ENCODE measurements at places on chromosomes 3 and 15.

GRCh38 chr15:48273049-48273448 lies 58.2 kb upstream of the DUT start:
- no peak for DNase-seq

GRCh38 chr3:45333549-45333948 lies 54.8 kb upstream of the LARS2 start:
- no peak for DNase-seq

- peak; percentile 39 for DNase-seq
These were observed 847.6 kb upstream of the ALCAM start for GRCh38 chr3:104519068-104519467.

DNA sequence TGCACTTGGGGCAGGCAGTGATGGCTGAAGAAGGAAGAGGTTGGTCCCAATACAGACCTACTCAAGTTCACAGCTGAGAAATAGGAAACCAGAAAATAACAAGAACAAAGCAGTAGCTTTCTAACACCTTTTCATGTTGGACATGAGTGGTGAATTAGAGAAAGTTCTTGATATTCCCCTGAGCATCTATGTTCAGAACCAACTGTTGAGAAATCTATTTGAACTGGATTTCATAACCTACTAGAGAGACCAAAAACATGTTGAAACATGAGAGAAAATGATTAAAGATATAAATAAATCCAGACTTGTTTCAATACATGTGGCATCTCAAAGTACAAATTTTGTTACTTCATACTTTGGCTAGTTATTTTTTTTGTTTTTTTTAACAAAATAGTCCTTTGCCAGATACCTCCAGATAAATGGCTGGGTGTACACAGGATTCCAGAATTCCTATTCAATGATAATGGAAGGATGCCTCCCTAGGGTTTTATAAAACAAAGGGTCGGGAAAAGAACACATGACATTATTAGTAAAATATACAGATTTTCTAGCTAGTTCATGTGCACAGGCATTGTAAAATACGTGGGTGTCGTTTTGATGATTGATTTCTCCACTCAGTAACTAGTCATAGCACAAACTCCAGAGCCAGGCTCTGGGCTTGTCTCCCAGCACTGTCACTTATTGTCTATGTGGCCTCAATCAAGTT lies 34.4 kb upstream of the TNFSF10 start:
- no peak for DNase-seq

DNA sequence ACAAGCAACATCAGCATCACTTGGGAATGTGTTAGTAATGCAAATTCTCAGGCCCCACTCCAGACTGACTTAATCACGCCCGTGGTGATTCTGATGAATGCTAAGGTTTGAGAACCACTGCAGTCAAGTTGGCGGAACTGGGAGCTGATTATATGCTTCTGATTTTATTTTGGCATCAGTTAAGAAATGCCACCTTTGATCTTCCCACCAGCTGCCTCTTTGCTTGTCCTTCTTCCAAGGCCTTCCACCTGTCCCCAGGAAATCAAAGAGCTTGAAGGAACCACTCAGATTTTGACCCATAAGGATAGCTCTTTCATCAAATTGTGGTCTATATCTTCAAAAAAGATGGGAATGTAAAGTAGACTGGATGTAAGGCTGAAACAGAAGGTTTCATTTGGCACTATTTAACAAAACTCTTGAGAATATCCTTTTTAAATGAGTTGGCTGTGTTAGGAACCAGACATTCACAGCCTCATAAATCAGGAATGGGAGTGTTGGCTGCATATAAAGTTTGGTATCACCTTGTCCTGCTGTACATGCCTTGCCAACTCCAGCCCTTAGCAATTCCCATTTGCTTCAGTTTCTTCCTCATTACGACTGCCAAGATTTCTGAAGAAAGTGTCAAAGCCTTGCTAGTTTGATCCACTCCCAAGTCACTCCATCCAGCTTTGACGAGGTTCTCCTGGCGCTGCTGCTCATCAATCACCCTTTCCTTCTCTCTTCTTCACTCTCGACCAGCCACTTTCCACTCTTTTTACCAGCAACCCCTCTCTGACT lies 125.8 kb upstream of the NPHP3 start:
- no peak for DNase-seq

DNA sequence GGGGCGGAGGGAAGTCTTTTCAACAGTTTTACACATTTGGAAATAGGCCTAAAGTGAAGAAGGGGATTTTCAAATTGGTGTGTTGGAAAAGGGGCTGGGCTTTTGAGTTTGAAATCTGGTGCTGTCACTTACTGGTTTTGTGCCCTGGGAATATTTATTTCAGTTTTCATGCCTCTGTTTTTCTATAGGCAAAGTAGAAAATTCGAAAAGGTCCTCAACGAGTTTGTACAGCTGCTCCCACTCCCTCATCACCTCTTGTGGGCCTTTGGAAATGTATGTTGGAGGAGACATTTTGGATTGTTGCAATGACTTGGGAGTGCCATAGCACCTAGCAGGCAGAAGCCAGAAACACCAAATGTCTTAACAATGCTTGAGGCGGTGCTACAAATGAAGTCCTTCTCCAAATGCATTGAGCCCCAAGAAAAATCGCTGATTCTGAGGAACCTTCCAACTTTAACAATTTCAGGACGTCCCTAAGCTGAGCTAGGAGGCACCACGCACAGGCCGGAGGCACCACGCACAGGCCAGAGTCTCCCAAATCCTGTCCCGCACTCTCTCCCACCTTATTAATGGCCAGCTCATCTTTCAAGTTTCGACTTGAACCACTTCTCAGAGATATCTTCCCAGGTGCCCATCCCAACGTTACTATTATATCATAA lies 639 bp upstream of the POLR2M start:
- DNase-seq: no peak

DNA sequence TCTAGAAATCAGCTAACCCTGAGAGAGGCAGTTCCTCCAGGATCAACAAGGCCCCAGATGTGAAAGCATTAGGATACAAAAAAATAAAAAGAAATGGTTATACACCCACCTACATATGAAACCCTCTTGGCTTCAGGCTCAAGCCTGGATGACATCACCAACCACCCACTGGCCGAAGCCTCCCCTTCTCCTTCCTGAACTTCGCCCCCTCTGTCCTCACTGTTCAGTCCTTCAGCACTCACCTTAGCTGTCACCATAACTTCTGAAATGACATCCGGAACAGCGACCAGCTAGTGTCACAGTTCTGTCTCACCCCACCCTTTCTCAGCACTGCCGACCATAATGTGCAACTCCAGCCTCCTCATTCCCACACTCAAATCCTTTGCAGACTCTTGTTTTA lies 98.7 kb downstream of the PLCH1 start:
- DNase-seq: no peak

- no peak for DNase-seq
These were observed 9.5 kb downstream of the MYL3 start for GRCh38 chr3:46853441-46854415.

DNA sequence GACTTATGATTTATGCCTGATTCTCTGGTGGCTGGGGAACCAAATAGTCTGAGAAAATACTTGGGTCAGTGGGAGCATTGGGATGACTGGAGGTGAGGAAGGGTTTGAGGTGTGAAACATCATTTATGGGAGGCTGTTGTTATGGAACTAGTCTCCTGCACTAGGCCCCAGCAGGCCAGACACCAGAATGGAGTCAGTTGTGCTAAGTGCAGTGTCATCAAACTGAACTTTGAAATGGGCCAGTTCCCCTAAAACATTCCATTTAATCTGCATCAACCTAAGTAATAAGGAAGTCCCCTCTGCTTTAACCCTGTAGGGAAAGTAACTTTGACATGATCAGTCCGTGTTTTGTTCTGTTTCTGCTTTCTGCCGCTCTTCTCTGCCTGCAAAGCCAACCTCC lies 44.9 kb upstream of the KLHL25 start:
- no peak for DNase-seq

- DNase-seq: peak; percentile 38
These were observed 18.4 kb downstream of the ZBTB38 start for GRCh38 chr3:141386611-141387111.

GRCh38 chr3:65619888-65620287 lies 418.8 kb downstream of the MAGI1 start:
- no peak for DNase-seq

DNA sequence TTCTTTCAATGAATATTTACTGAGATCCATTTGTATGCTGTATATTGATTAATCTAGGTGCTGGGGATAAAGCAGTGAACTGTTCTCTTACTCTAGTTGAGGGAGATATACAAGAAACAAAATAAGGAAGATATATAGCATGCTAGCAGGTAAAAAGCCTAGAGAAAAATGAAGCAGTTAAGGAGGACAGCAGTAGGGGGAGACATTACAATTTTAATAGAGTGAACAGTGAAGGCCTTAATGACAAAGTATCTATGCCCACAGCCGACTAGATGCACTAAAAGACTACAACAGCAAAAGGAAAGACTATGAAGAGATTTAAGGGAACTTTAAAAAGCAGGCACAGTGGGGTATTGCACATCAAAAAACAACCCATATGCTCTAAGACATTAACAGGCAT lies 81.4 kb downstream of the XRN1 start:
- no peak for DNase-seq

GRCh38 chr3:188306435-188307005 lies 152.6 kb downstream of the LPP start:
- DNase-seq: no peak

DNA sequence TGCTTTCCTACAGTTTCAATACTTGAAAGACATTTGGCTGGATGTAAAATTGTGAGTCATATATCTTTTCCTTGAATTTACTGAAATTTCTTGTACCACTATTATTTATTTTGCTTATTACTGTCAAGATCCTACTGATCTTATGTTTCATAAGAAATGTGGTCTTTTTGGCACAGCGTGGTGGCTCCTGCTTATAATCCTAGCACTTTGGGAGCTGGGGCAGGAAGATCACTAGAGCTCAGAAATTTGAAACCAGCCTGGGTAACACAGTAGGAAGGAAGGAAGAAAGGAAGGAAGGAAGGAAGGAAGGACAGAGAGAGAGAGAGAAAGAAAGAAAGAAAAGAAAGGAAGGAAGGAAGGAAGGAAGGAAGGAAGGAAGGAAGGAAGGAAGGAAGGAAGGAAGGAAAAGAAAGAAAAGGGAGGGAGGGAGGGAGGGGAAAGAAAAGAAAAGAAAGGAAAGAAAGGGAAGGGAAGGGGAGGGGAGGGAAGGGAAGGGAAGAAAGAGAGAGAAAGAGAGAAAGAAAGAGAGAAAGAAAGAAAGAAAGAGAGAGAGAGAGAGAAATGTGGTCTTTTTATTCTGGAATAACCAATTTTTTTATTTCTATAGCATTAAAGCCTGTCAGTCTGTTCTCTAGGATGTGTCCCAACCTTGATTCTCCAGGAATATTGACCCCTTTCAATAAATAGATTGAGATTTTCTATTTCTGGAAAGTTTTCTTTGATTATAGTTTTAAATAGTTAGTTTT lies 572.0 kb upstream of the TGFBR2 start:
- no peak for DNase-seq

DNA sequence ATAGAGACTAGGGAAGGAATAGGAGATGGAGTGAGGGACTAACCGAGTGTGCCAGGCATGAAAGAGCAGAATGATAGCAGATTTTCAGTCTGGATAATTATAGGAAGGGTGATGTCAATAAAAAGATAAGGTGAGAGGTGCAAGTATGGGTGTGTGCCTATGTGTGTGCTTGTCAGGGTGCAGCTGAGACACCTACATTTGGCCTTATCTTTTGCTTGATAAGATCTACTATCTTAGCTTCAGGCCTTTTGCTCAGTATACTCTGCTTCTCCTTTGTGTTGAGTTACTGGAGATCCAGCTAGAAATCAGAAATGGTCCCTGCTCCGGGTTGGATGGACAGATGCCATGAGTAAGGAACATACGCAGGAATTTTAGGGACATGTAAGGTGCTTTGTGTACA lies 17.4 kb downstream of the ARL14 start:
- DNase-seq: no peak

- DNase-seq: no peak
These were observed 171.4 kb downstream of the THRB start for GRCh38 chr3:24323272-24323671.

GRCh38 chr3:58062472-58062871 lies 54.2 kb downstream of the FLNB start:
- DNase-seq: no peak

GRCh38 chr3:169242708-169243513 lies 420.6 kb downstream of the MECOM start:
- no peak for DNase-seq

DNA sequence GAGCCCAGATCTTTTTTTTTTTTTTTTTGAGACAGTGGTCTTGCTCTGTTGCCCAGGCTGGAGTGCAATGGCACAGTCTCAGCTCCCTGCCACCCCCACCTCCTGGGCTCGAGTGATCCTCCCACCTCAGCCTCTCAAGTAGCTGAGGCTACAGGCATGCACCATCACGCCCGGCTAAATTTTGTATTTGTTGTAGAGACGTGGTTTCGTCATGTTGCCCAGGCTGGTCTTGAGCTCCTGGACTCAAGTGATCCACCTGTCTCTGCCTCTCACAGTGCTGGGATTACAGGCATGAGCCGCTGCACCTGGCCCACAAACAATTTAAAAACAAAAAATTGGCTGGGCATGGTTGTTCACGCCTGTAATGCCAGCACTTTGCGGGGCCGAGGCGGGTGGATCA lies 22.6 kb upstream of the SLC6A6 start:
- no peak for DNase-seq

- DNase-seq: no peak
These were observed 14.1 kb downstream of the LYSMD4 start for GRCh38 chr15:99719096-99719541.

GRCh38 chr3:100440895-100441294 lies 39.6 kb downstream of the LNP1 start:
- DNase-seq: no peak

- no peak for DNase-seq
These were observed 11.1 kb downstream of the SIAH2 start for GRCh38 chr3:150751781-150752263.

GRCh38 chr15:48426044-48426443 lies 94.8 kb downstream of the DUT start:
- no peak for DNase-seq

DNA sequence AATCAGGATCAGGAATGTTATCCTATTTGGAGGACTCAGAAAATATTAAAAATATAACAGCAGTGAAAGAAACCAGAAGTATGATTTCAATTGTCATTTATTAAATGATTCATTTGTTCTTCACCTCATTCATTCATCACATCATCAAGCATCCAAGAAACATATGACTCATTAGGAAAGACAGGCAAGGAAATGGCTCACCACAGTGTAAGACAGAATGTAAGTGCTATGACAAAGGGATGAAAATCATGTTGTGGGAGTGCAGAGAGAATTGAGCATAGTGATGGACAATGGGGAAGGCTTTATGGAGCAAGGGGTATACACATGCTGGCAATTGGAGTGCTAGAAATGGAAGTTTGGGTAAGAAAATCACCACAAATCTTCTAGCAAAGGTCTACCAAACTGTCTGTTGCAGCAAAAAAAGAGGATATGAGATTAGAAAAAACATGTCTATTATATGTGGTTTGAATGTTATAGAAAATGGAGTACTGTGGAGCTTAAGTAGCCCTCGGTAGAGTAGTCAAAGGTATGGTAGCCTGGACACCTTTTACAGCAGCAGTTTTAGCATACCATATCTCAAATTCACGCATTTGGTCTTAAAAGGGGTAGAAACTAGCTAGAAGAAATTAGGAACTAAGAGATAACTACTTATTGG lies 111.1 kb upstream of the GPR149 start:
- DNase-seq: no peak

All from B cell (primary cell).